AG10803 (cell line): ENCODE measurements at places on chromosomes 4 and X.

DNA sequence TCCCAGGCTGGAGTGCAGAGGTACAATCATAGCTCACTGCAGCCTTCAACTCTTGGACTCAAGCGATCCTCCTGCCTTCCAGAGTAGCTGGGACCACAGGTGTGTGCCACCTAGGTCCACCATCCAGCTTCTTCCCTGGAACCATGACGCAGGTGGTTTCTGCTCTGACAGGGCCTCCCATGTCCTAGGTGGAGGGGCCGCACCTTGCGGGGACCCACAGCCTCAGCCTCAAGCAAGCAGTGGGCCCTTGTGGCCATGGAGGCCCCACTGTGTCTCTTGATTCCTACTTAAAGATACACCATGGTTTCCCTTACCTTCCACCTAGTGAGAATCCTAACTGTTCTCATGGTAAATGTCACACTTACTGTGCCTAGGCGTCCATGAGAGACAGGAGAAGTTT, 6.9 kb upstream of the GPR78 start:
- no peak for DNase-seq

GRCh38 chr4:53854991-53855568, 209.3 kb downstream of the CHIC2 start:
- peak; percentile 81 for DNase-seq

DNA sequence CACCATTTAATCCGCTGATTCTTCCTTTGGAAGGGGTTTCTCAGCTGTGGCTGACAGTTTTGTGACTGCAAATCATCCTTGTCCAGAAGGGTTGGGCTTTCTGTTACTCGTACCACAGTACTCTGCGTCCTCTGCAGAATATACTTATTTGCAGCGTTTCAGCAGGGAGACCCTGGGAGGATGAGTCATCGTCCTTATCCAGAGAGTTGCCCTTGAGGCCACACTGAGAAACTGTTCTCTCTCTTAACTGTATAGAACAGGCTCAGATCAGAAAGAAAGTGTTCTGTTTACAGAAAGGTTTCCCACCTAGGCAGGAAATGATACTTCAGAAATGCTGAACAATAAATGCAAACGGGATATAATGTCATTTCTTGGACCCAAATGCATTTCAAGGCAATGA, 47.8 kb upstream of the DDX53 start:
- no peak for DNase-seq

DNA sequence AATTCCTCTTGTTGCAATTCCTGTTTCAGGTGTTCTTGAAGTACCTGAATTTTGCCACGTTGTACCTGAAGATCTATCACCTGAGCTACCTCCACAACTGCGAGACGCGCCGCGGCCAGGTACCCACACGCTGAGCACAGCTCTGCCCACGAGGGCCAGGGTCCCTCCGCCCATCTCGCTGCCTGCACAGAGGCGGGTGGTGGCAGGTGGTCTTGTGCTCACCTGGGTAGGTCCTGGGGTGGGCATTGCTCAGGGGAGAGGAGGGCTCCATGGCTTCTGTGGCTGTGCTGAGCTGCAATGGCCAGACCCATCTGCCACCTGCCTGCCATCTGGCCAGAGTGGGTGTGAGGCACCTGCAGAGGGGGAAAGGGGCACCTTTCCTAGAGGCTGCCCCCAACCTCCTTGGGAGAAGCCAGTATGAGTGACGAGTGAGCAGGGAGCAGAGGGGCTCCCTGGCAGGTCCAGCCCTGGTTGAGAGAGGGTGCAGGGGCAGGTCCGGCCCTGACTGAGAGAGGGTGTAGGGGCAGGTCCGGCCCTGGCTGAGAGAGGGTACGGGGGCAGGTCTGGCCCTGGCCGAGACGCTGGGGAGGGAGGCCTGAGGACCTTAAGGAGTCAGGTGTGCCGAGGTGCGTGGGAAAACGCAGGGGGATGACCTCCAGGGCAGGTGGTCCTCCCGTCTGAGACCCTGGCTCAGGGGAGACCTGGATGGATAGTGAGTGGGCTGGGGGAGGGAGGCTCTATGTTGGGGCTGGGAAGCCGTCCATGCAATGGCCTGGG, 10.7 kb downstream of the PDE6B start:
- DNase-seq = no peak

GRCh38 chr4:69360271-69360670, 80.0 kb downstream of the UGT2B28 start:
- DNase-seq = no peak

- DNase-seq = no peak
Measured at GRCh38 chr4:14646831-14647230, 355.4 kb upstream of the CPEB2 start.

GRCh38 chrX:54352677-54353076, 5.2 kb downstream of the WNK3 start:
- DNase-seq = no peak

DNA sequence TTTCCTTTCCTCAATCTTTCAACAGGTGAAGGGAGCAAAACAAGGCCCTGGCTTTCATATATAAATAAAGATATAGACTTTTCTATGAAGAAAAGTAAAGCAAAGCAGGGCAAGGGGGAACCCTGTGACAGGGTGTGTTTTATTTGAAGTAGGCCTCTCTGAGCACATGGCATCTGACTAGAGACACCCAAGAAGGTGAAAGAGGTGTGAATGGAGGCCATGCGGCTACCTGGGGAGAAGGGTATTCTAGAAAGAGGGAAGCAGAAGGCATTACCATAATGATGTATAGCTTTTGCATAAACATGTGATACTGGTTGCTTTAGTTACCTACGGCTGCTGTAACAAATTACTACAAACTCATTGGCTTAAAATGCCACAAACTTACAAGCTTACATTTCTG, 75.8 kb downstream of the DHX15 start:
- no peak for DNase-seq

DNA sequence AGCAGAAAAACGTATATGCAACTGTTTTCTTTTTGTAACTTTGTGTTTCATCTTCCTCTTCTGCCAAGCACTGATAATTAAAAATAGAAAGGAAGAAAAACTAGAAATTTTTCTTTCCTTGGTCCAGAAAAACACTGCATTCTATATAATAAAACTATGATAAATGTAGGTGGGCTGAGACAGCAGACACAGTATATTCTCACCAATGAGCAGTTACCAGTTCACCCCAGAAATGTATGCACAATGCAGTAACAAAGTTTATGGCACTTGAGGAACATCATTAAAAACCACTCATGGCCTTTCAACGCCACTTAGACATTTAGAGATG, 79.4 kb downstream of the FAT1 start:
- no peak for DNase-seq

- DNase-seq = no peak
Measured at GRCh38 chrX:155744534-155744933, 131.8 kb upstream of the TMLHE start.

GRCh38 chr4:55083735-55084134, 41.7 kb downstream of the KDR start:
- DNase-seq = no peak

GRCh38 chrX:38278682-38279081, 48.6 kb downstream of the RPGR start:
- peak; percentile 40 for DNase-seq

DNA sequence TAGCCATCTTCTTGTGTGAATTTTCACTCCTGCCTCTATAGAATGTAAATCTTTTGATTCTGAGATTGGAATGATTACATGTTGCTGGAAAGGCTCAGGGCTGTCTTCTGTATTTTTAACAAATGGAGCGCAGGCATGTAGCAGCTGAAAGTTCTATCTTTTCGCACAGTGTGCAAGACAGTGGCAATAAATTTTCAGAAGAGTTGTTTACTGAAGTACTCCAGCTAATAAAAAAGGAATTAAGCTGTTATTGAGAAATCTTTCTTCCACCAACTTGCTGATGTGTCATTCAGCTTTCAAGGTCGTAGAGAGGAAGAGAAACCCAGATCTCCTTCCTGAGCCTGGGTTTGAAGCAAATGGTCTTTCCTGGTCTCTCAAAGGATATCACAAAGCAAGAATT, 122.0 kb upstream of the PUDP start:
- DNase-seq = peak; percentile 78

GRCh38 chr4:153939570-153939969, 150.7 kb upstream of the SFRP2 start:
- peak; percentile 56 for DNase-seq

DNA sequence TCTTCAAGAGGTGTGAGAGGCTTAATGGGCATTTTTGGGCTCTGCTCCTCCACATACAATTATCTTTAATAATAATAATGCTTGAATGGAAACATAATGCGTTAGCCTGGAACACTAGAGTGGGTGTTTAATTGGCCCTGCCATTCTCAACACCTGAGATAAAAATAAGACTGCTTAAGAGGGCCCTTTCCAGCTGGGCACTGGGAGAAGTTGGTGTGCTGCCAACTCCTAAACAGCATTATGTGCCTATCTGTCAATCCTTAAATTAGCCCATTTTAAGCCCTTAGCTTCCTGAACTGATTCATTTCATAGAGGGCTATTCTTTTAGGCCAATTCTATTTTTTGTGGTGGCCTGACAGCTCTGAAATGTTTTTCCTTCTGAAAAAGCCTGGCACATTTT, 211.1 kb upstream of the ZIC3 start:
- DNase-seq = no peak

GRCh38 chr4:107586371-107586770, 133.7 kb downstream of the PAPSS1 start:
- no peak for DNase-seq

DNA sequence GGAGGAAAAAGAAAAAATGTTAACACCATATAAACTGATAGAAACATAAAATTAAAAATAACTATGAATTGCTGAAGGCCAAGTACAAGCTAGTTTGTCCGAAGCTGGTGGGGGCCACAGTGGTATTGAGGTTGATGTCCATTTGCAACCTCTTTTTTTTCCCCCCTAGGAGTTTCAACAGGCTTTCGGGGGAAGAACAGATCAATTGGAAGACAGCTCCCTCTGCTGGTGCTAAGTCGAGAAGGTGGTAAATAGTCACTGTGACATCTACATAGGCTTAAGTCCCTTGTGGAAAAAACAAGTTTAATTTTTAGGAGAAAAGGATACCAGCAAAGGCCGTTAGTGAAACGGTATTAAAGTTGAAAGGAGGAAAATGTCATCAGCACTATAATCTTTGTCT, 115.7 kb upstream of the ZXDA start:
- peak; percentile 23 for DNase-seq

DNA sequence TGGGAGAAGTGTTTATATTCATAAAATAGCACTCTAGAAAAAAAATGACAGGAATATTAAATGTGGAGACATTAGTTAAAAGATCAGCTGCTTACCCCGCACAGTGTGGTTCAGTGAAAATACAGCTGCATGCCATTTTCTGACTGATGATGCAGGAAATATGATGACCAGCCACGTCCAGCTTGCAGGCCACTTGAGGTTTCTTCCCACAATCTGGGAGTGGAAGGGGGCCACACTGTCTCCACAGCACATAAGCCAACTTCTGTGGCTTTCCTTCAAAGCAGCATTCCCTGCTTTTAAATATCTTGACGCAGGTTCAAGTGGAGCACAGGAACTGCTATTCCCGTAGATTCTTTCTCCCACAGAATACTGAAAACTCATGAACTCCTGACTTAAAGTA, 173.4 kb upstream of the GALNT7 start:
- DNase-seq = no peak

DNA sequence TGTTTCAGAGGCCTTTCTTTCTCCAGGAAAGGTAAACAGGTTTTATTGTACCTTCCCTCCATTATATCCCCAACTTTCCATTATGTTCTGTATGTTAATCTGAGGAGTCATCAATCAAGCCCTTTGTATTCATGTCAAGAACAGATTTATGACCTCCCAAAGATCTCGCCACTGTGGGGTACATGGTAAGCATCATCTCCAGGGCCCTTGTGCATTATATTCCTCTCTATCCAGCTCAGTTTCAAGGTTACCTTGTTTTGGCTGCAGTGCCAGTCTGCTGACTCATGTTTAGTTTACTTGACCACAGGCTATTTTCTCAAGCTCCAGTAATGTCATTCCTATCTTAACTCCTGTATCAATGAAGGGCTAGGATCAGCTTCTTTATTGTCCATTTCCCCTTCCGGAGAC, 125.1 kb upstream of the FRMPD4 start:
- DNase-seq = peak; percentile 40

DNA sequence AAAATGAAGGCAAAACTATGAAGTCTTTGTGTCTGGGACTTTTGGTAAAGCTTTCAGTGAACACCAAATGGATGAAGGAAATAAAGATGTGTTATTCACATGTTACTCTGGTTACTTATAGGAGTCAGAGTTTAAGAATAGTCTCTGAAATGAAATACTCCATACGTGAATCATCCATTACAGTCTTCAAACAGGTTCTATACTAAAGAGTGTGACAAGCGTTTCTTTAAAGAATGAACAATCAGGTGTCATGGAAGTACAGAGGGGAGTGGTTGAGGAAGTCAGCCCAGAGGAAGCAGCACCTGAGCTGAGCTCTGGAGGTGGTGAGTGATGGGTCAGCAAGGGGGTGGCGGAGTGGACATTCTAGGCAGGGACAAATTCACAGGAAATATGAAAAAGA, 41.8 kb upstream of the SORBS2 start:
- DNase-seq = no peak

DNA sequence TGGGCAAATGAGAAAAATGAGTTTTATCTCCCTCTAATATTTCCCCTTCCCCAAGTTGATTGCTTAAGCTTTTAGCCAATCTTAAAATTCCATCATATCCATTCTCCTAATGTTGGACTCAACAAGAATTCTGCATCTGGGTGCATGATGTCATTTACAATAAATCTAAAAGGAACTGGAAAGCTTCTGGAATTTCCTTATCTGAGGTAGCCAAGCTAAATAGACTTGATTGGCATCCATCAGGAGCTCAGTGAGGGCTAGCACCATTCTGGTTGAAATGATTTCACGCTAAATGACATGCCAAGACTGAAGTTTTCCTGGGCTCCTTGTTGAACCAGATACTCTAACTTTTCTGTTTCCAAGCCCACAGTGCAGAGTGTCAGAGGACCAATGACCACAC, 110.3 kb upstream of the SCML1 start:
- no peak for DNase-seq

- no peak for DNase-seq
Measured at GRCh38 chrX:129697204-129697829, 41.5 kb upstream of the XPNPEP2 start.

GRCh38 chrX:12789976-12790375, 1.2 kb upstream of the PRPS2 start:
- DNase-seq = no peak

- no peak for DNase-seq
Measured at GRCh38 chrX:43688586-43688985, 32.5 kb downstream of the MAOA start.

- no peak for DNase-seq
Measured at GRCh38 chr4:119695216-119695615, 66.6 kb upstream of the PDE5A start.

DNA sequence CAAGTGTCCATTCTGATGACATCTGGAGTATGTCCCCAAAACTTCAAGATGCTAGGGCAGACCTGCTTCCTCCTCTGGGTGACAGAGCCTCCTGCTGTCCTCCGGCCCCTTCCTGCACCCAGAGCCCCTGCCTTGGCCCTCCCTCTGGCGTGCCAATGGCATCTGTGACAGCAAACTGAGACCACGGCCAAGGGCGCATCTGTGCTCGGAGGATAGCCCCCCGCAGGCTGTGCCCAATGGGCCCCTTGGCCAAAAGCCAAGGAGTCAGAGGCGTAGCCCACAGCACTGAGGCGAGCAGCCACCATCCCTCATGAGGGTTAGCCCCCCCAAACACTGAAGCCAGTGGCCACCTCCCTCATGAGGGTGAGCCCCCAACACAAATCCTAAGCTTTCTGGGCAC, 7.9 kb downstream of the LRPAP1 start:
- DNase-seq = no peak
